ENCODE measurements at places on chromosomes 6 and 20.

GRCh38 chr6:11925805-11926204 is 86.3 kb upstream of the HIVEP1 start:
- no peak for DNase-seq

DNA sequence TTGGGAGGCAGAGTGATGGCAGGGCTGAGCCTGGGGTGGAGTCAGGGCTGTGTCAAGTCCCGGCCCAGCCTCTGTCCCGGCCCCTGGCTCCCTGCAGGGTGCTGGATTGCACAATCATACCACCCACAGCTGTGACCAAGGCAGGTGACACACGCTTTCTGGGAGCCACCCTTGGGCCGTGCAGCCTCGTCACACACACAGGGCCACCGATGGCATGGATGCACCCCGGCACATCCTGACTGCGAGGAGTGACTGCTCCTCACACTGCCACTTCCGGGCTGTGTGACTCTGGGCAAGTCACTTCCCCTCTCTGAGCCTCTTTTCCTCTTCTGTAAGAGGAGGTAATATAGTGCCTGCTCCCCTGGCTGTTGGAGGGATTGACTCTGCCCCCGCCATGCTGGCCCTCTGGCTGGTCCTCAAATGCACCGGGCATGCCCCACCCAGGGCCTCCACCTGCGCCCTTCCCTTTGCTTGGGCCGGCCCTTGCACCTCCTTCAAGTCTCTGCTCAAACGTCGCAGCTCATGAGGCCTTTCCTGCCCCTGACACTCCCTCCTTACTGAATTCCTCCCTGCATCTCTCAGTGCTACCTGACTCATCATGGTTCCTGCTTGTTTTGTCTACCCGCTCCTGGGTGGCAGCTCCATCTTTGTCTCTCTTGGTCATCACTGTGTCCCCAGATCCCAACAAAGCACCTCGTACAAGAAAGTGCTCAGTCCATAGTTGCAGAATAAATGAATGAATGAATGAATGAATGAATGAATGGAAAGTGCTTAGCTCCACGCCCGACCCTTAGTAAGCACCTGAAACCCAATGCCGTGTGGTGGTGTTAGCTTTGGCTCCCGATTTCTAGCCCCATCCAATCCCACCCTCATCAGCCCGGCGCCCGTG is 93.5 kb downstream of the CEBPB start:
- DNase-seq: peak; percentile 54

DNA sequence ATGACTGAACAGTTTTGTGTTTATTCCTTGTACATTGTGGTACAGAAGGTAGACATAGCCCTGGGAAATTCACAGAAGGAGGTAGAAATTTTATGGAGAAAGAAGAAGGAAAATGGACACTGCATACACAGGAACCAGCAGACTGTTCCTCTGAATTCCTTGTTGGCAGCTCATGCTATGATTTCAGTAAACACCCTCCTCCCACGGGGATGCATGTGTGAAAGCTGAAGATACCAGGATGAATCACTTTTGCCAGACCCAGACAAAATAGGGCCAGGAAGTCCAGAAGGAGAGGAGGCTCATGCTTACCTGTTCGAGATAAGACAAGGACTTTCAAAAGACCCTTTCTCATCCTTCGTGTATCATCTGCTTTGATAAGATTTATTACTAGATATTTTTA is 110.3 kb upstream of the GGTLC1 start:
- no peak for DNase-seq

DNA sequence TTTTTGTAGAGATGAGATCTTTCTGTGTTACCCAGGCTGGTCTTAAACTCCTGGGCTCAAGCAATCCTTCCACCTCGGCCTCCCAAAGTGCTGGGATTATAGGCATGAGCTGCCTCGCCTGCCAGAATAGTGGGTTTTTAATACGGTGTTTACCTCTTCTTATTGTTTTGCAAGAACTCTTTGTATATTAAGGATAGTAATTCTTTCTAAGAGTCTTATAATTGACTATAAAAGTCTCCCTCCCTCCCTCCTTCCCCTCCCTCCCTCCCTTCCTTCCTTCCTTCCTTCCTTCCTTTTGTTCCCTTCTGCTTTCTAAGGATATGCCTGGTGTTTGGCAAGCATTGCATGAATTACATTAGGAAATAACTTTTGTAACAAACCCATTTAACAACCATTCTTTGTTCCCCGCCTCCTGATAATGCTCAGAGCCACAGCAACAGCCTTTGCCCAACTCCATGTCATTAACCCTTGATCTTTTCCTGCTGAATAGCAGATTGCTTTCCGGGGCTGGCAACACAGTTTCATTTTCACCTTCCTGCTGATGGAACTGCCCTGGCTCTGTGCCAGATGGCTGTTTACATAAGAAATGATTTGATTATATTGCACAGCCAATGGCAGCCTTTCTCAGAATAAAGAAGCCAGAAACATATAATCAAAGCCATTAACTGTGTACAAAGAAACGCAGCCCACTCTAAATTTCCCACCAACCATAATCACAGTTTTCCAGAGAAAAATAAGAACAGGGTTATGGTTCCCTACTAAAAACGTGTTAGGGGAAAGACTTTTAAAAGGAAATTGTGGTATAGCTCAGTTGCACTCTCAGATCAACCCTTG is 143.7 kb upstream of the PTPN1 start:
- peak; percentile 84 for DNase-seq

DNA sequence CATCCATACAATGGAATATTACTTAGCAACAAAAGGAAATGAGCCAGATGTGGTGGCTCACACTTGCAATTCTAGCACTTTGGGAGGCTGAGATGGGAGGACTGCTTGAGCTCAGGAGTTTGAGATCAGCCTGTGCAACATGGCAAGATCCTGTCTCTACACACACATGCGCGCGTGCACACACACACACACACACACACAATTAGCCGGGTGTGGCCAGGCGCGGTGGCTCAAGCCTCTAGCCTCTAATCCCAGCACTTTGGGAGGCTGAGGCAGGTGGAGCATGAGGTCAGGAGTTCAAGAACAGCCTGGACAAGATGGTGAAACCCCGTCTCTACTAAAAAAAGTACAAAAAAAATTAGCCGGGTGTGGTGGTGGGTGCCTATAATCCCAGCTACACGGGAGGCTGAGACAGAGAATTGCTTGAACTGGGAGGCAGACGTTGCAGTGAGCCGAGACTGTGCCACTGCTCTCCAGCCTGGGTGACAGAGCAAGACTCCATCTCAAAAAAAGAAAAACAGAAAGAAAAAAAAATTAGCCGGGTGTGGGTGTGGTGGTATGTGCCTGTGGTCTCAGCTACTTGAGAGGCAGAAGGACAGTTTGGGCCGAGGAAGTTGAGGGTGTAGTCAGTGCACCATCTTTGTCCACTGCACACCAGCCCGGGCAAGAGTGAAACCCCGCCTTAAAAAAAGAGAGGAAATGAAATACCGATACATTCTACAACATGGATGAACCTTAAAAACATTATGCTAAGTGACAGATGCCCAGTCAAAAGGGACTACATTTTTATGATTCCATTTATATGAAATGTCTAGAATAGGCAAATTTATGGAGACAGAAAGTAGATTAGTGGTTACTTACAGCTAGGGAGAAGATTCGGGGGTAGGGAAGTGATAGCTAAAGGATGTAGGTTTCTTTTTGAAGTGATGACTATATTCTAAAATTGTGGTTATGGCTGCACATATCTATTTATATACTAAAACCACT is 52.5 kb downstream of the RBL1 start:
- no peak for DNase-seq

DNA sequence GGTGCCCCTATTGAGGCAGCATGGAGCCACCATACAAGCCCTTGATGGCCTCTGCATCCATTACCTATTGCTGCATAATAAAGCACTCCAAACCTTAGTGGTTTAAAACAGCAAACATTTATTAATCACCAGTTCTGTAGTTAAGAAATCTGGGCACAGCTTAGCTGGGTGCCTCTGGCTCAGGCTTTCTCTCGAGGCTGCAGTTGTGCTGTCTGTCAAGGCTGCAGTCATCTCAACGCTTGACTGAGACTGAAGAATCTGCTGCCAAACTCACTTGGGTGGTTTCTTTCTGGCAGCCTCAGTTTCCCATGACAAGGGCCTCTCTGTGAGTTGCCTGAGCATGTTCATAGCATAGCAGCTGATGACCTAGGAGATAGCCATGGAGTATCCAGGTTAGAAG is 207.4 kb upstream of the LRFN2 start:
- no peak for DNase-seq

- no peak for DNase-seq
Measured at GRCh38 chr6:159307246-159307790, 138.1 kb downstream of the FNDC1 start.

- no peak for DNase-seq
Measured at GRCh38 chr6:144647971-144648651, 363.0 kb downstream of the UTRN start.

DNA sequence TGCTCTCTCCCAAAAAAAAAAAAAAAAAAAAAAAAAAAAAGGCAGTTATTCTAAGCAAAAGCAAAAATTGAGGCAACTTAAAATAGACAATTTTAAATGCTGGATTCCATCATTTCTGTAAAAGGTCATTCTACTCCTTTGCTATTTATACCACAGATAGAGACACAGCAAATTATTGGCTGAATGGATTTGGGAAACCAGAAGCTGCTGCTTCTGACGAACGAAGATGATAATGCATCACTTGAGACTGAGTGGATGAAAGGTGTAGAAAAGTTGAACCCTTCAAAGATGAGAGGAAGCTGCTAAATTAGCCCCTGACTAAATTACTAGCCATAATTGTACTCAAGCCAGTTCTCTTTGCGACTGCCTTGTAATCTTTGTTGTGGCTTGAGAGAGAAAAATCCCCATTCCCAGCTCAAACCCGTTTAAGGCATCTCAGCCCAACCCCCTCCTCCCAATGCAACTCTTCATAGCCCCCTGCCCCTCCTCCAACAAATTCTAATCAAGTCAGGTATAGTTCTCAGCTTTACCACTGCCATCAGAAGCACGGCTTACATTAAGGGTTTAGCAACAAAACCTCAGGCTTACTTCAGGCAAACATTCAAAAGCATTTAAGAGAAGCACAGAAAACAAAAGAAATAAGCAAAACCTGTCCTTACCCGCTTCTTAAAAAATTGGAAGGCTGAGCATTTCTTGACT is 1.0 kb downstream of the SGK1 start:
- no peak for DNase-seq

- DNase-seq: no peak
Measured at GRCh38 chr20:20412750-20413149, 44.8 kb downstream of the INSM1 start.

GRCh38 chr6:168332020-168332419 is 12.4 kb upstream of the DACT2 start:
- DNase-seq: no peak

GRCh38 chr6:92433911-92434310 is 985.4 kb downstream of the EPHA7 start:
- no peak for DNase-seq

GRCh38 chr6:143970456-143971218 is 37.4 kb downstream of the PLAGL1 start:
- no peak for DNase-seq

DNA sequence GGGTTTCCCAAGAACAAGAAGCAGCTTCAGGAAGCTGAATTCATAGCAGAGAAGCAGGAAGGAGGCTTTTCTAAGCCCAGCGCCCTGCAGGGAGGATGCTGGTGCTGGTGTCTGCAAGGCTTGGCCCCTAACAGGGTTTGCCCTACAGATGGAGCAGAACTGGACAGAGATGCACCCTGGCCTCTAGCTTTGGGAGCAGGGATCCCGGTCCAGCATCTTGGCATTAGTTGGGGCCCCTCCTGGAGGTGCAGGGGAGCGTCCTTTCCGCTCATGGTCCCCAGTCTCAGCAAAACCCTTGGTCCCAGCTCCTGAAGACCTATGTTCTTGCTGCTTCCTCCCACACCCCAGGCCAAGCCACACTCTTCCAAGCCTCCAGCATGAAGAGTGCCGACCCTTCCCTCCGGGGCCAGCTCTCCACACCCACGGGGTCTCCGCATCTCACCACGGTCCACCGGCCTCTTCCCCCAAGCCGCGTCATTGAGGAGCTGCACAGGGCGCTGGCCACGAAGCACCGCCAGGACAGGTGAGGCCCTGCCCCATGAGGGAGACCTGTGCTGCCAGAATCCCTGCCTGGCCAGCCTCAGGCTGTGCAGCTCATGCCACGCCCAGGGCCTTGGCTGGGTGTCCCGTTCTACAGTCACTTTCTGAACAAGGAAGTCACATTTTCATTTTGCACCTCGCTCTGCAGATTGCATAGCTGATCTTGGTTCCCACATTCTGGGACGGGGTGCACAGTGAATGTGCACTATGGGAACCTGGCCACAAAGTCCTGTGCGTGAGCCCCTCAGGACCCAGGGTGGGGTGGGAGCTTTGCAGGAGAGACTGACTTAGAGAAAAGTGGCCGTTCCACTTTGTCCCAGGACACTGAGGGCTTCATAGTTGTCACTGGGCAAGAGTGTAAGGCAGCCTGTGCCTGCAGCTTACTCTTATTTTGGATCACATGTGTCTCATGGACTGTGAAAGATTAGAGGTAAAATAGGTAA is 160.2 kb downstream of the SYCP2 start:
- DNase-seq: no peak

GRCh38 chr6:166608774-166609173 is 18.3 kb downstream of the RPS6KA2 start:
- no peak for DNase-seq

DNA sequence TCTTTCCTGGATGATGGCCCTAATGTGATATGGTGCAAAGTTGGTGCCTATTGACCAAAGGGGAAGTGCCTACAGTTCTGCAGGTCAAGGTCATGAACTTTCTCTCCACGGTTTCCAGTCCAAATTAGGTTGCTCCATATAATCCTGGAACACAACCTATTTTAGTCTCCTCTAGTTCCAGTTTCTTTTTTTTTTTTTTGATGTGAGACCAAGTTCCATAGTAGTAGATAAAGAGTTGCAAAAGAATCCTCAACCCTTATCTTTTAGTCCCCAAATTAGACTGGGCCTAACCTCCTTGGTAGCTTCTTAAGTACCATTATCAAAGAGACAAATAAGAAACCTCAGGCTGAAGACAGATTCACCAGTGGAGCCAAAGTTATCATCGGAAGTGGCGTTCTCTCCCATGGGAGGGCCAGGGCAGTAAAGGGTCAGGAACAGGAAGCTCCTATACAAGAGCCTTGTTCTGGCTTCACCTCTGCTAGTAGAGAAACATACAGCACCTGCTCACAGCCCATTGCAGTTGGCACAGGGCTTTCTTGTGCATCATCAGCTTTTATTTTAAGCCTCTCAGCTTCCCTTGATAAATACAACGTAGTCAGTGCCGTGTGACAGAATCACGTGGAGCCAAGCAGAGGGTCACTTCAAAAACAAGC is 132.2 kb upstream of the RREB1 start:
- DNase-seq: peak; percentile 42

DNA sequence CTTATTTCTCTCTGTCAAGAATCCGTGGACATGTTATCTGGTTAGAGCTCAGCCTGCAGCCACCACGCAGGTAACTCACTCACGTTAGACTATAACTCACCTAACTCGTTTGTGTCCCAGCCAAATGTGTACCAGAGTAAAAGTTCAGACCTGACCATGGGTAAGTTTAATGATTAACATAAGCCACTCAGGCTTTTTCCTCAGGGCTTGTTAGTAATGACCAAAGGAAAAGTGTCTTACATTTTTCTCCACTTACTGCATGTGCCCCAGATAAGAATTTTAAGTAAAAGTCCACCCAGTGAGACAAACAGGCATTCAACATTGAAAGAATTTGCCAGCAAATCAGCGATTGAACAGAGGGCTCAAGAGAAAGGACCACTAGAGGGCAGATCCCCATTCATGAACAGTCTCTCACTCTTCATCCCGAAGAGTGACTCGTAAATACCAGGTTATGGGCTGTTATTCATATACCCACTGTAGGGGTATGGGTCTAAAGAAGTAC is at the start of gene PKHD1:
Gene PKHD1 (minus strand): TSS at position 116 of the 502 bp plus-strand sequence. CDS start 2,680 bp downstream, outside the sequence.
- no peak for DNase-seq

Measured in AML-193 (cell line).